ENCODE measurements at places on chromosomes 6 and 20.

DNA sequence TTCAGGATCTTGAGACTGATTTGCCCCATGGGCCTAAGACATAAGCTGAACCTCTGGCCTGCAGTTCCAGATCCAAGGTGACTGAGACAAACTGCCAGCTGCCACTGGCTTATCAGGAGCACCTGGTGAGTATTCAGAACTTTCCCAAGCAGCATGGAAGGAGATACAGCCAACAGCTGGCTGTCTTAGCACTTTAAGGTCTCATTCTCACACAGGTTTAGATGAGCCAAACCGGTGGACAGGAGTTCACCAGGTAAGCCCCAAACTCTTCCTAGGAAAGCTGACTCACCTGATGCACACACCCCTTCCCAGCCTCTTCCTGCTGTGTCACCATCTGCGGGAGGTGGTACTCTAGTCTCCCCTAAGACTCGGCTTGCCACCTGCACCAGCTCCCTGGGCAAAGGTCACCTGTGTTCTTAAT is at the start of gene BANF2:
Gene BANF2 (plus strand): TSS at position 36 of the 421 bp plus-strand sequence. CDS start 25,060 bp downstream, outside the sequence.
- no peak for DNase-seq

DNA sequence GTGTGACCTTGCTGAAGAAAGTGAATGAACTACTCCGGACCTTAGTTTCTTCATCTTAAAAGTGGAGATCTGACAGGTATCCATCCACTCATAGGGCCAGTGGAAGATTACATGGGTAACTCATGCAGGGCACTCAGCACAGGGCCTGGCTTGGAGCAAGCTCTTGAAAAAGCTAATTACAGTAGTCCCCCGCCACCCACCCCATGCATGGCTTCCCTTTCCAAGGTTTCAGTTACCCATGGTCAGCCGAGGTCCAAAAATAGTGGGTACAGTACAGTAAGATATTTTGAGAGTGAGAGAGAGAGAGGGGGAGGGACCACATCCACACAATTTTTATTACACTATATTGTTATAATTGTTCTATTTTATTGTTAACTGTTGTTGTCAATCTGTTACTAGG is 7.1 kb upstream of the PMEPA1 start:
- no peak for DNase-seq

DNA sequence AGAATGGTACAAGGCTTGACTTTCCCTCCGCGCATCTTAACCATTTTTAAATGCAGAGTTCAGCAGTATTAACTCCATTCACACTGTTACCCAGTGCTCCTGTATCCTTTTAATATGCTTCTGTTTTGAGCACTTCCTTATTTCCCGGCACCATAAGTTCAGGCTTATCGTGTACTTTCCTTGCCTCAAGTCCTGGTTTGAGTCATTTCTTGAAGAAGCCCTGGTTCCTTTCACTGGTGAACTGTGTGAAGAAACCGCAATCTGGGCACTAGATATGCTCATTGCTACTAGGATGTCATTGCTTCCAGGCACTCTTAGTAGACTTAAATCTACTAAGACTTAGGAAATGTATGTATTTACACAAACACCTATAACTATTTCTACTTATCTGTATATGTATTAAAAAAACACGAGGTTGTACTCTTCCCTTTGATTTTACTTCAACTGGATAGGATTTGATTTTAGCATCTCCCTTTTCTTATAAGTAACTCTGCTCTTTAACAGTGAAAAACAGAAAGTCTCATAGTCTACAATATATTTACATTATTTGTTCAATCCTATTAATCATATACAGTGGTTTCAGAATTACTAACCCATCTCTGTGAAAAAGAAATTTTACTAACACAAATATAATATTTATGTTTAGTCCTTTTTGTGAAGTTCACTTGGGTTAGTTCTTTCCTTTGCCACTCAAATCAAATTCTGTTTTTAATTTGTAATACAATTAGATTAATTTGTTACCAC is 135.5 kb downstream of the CDKAL1 start:
- no peak for DNase-seq

DNA sequence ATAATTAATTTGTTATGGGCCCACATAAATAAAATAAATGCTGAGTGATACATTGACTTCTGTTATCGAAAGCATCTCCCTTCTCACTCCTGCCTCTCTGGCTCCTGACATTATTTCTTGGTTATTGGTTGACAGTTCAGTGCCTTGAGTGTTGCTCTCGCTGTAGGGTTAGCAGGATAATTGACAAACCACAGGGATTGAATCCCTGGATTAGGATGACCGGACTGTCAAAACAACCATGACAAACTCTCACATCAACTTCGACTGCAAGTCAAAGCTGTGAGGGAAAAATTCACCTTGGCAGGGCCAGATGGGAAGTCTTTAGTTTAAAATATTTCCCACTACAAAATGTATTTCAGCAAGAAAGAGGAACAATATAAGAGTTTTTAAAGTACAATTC is 245.4 kb upstream of the TFAP2D start:
- DNase-seq = no peak

DNA sequence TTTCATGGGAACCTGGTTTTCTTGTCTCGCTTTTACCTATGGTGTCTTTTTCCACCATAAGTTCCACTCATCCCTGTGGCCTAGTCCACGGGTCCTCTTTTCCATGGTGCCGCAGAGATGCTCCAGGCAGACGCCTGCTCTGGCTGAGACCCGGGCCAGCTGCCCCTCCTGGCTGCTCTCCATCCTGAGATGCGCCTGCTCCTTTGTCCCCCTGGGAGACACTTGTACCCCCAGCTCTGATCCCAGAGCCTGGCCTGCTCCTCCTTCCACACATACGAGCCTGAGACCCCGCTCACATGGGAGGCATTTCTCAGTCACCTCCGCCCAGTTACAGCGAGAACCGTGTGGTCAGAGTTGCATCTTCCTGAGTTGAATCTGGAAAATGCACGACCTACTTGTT is 29.6 kb downstream of the RNASET2 start:
- DNase-seq = no peak

All from activated CD4-positive, CD25-positive, alpha-beta regulatory T cell treated with anti-CD3 and anti-CD28 coated beads, Interleukin-2, amount 50 U/mL, for 72 hours (primary cell).